Fibroblast of skin of left biceps (primary cell): ENCODE measurements at places on chromosomes 13 and 19.

DNA sequence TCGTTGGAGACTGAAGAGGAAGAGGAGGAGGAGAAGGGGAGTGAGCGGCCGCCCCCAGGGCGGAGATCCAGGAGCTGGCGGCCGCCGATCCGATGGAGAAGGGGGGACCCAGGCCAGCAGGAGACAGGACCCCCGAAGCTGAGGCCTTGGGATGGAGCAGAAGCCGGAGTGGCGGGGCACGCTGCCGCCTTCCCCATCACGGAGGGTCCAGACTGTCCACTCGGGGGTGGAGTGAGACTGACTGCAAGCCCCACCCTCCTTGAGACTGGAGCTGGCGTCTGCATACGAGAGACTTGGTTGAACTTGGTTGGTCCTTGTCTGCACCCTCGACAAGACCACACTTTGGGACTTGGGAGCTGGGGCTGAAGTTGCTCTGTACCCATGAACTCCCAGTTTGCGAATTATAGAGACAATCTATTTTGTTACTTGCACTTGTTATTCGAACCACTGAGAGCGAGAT is 1.8 kb downstream of the GADD45B start:
- DNase-seq = no peak

DNA sequence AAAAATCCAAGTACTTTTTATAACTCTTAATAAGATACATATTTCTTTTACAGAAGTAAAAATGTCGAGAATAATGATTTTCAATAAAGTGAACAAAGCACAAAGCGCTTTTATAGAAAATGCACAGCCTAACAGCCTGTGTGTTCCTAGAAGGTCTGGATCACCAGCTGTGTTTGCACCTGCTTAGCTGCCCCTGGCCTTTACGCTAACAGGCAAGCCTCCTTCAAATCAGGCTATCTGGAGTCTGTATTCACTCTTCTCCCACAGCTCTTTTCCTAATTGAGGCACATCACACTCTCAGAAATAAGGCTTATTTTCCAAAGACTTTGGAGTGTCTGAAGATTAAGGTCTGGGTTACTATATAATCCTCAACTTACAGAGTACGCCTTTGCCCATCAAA is 183.1 kb downstream of the LHFPL6 start:
- DNase-seq = no peak

- no peak for DNase-seq
Observed at GRCh38 chr13:71285700-71286099, 581.3 kb downstream of the DACH1 start.

DNA sequence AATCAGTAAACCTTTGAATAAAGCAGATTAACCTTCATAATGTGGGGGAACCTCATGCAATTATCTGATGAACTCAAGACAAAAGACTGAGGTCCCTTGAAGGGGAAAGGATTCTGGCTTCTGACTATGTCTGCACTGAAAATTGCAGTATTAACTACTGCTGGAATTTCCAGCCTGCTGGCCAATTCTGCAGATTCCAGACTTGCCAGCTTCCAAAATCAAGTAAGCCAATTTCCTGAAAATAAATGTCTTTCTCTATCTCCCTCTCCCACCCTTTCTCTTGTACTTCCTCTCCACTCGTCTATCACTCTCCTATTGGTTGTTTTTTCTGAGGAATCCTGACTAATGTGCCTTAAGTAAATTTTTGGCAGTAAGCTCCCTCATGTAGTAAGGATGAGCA is 1479.9 kb upstream of the PRR20A start:
- no peak for DNase-seq

DNA sequence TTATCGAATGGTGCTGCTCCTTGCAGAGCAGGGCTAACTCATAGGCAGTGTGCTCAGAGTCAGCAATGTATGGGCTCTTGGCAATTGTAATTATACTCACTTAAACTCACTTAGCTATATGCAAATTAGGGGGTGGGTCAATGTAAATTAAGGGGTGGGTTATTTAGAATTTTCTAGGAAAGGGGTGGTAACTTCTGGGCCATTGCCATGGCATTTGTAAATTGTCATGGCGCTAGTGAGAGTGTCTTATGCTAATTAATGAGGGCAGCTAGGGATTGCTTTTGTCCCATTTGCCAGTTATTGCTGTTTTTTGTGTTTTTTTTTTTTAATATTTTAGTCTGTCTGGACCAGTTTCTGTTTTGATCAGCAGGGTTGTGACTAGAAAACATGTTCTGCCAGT is 68.4 kb downstream of the DIAPH3 start:
- no peak for DNase-seq

DNA sequence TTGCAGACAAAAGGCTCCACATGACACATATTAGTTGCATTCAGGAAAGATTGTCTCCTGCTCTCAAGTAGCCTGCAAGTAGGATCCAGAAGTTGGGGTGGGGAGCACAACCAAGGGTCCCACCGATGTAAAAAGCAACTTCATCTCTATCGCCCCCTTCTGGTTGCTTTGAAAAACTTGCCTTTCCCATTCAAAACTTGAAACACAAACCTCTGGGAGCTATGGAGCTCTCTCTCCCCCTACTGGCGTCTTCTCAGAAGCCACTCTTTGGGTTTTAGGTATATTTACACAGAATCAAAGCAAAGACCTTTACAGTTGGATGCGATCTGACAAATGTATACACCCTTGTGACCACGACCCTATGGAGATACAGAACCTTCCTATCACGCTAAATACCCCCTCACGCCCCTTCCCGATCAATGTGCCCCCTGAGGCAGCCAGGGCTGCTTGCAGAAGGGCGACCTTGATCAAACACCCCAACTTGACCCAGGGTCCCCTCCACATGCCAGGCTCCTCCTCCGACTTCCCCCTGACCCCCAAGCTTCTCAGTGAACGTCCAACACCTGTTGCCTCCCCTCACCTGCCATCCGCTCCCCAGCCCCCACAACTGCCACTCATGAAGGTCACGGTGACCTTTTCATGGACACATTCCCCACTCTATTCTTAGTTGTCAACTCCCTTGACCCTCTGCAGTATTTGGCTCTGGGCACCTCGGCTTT is 10.1 kb downstream of the NOSIP start:
- DNase-seq = peak; percentile 65

GRCh38 chr19:28045621-28046020 is 1167.3 kb downstream of the UQCRFS1 start:
- no peak for DNase-seq

GRCh38 chr19:2331601-2332246 is 3.2 kb downstream of the SPPL2B start:
- DNase-seq = no peak

DNA sequence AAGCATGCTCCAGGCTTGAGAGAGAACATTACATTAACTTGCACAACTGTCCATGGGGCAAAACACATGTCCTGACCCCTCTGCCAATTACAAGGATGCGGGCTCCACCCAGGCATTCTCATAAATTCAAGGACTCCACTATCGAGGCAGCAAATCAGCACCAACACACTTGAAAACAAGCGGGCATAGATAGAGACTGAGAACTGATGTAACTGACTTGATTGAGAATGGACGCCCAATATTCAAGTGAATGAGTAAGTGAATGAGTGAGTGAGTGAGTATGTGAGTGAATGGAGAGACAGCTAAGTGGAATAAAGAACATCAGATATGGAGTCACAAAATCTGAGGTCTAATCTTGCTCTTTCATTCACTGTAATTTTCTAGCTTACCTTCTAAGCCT is 75.0 kb upstream of the VSTM2B start:
- no peak for DNase-seq

DNA sequence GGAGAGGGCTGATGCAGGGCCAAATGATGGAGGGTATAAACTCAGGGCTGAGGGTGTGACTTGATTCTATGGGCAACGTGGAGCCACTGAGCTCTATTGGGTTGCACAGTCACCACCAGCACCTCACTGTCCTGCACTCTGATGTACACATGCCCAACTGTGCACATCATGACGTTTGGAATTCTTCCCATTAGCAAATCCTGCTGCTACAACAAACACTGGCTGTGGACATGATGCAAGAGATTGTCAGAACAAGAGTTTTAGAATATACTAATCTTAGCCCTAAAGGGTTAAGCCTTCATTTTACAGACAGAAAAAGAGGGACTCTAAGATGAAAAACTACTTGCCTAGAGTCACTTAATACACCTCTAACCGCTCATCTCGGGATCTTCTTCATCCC is 2.4 kb upstream of the TTYH1 start:
- no peak for DNase-seq

DNA sequence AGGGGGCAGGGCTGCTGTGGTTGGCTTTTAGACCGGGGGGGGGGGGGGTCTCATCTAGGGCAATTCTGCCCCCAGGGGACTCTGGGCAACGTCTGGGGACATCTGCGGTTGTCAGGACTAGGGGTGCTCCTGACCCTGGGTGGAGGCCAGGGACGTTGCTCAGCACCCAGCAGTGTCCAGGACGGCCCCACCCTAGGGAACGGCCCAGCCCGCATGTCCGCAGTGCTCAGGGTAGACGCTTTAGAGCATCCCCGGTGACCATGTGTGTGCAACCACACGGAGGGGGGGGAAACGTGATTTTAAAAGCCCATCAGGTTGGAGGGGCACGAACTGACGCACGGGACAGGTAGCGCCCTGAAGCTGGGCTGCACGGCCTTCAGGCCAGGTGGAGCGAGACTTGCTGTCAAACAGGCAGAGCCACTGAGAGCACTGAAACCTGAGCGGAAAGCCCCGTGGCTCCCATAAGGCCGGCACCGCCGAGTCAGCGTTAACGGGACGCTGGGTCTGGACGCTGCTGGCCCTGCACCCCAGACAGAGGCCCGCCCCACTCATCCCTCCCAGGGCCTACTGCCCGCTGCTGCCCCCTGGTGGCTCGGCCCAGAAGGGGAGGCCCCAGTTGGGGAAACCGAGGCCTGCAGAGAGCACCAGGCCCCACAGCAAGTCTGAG is 8.3 kb downstream of the CACTIN start:
- no peak for DNase-seq

- DNase-seq = no peak
Observed at GRCh38 chr13:57588639-57589038, 42.9 kb upstream of the PCDH17 start.

DNA sequence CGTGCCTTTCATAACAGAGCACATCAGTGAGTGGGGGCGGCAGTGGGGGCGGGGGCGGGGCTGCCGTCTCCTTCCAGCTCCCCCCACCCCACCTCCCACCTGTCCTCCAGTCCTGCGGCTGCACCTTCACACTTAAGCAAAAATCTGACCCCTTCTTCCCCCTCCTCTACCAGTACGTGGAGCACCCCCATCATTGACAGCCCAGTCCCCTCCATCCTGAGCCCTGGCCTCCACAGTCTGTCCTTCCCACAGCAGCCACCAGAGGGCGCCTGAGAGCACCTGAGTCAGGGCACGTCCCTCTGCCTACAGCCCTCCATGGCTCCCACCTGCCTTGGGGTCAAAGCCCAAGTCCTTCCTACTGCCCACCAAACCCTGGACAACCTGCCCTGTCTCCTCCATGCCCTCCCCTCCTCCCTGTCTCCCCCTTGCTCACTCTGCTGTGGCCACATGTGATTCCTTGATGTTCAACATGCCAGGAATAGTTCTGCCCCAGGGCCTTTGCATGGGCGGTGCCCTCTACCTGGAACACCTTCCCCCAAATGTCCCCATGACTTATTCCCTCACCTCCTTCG is 4.0 kb downstream of the EBI3 start:
- DNase-seq = no peak

DNA sequence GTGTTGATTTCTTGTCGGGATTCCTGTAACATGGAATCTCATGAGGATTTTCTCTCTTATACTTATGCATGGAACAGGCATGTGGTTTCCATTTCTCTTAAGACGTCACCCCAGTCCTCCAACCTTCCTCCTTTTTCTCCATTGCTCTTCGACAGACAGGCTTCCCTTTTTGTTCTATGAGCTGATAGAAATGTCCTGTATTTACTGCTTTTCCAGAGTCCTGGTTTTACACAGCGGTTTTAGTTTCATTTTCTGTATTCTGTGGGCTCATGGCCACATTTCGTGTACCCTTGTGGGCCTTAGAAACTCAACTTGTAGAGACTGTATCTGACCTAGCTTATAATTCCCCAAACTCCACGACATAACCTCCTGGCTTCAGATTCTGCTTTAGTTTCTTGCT is 113.1 kb downstream of the PAN3 start:
- DNase-seq = no peak

GRCh38 chr13:72286421-72286820 is 419.4 kb upstream of the DACH1 start:
- no peak for DNase-seq

DNA sequence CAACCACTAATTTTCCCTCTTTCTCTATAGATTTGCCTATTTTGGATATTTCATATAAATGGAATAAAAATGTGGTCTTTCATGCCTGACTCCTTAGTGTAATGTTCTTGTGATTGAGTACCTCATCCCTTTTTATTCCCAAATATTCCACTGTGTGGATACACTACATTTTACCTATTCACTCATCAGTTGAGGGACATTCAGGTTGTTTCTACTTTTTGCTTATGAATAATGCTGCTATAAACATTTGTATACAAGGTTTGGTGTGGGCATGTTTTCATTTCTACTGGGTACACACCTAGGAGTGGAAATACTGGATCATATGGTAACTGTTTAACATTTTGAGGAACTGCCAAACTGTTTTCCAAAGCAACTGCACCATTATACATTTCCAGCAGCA is 5.1 kb upstream of the WBP4 start:
- DNase-seq = no peak

GRCh38 chr19:55580628-55581144 is at the start of gene ZNF579:
ZNF579 (minus strand) TSS chr19:55580848; CDS start chr19:55579639, 1,209 bp downstream.
- DNase-seq = peak; percentile 78

GRCh38 chr19:41787055-41787454 is 9.3 kb upstream of the CEACAM3 start:
- DNase-seq = no peak

- no peak for DNase-seq
Observed at GRCh38 chr19:47339196-47339880, 7.4 kb downstream of the C5AR2 start.

DNA sequence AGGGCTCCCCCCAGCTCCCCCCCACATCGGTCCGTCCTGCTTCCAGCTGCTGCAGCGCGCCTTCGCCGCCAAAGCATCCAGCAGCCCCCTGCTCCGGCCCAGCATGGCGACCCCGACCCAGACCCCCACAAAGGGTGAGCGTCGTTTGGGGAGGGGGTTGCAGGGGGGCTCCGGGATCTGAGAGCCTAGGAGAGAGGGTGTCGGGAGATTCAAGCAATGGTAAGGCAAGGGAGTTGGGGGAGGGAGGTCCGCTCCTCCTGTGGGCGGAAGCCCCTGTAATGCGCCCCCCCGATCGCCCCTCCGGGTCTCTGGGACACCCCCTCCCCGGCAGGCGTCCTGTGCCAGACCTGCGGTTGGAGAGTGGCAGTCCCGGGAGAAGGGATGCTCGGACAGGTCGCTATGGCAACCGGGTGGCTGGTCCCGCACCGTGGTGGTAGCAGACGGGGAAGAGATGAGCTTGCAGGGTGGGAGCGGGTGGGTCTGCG is at the start of gene FXYD7:
Gene FXYD7 (plus strand): TSS at position 25 of the 485 bp plus-strand sequence. CDS start 79 bp downstream, at position 104.
- no peak for DNase-seq

- no peak for DNase-seq
Observed at GRCh38 chr19:4622695-4623421, 16.5 kb upstream of the TNFAIP8L1 start.

GRCh38 chr19:49790866-49791265 is 22.2 kb downstream of the FUZ start:
- DNase-seq = no peak

GRCh38 chr19:18764591-18765051 is 26.5 kb downstream of the COMP start:
- no peak for DNase-seq

- no peak for DNase-seq
Observed at GRCh38 chr19:36225219-36225892, 10.4 kb downstream of the ZNF146 start.

- DNase-seq = no peak
Observed at GRCh38 chr13:98447881-98448641, 128.8 kb downstream of the STK24 start.

GRCh38 chr19:4302243-4302640 is at the start of gene TMIGD2:
TMIGD2 (minus strand) TSS chr19:4302389; CDS start chr19:4302385, 4 bp downstream.
- no peak for DNase-seq

- DNase-seq = no peak
Observed at GRCh38 chr19:33676999-33677665, 55.4 kb downstream of the CHST8 start.
